ENCODE measurements at places on chromosomes 1 and 21. TPM values are rescaled to one million over a fixed set of nuclear protein-coding genes. Genes with fewer than 3 reads are reported as not detected.

Gene CCDC185
- not detected for total RNA-seq

Gene LRRC42
- 17.7 TPM for total RNA-seq

Gene TESK2
- 19.2 TPM for total RNA-seq

GRCh38 chr1:5601516-5601915, 390.7 kb downstream of the NPHP4 start:
- DNase-seq = no peak

All from breast epithelium (tissue), 4 donors.